Mucosa of descending colon (tissue), 3 donors: ENCODE measurements at places on chromosomes 11 and 22.
A peak's percentile ranks its signal among the peaks of the same experiment; 100 is the strongest.

DNA sequence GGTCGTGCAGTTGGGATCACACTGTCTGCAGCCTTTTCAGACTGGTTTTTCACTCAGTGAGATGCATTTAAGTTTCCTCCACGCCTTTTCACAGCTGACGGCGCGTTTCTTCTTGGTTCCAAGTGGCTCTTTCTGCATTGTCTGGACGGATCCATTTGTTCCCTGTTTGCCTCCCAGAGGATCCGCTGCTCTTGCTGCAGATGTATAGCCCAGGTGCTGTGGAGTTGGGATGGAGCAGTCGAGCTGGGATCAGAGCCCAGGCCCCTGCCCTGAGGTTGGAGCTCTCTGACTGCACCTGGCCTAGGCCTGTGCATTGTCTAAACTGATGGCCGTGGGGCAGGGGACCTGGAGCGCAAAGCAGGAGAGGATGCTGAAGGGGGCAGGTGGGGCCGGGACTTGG lies 51.6 kb downstream of the PARVB start:
- no peak for DNase-seq

DNA sequence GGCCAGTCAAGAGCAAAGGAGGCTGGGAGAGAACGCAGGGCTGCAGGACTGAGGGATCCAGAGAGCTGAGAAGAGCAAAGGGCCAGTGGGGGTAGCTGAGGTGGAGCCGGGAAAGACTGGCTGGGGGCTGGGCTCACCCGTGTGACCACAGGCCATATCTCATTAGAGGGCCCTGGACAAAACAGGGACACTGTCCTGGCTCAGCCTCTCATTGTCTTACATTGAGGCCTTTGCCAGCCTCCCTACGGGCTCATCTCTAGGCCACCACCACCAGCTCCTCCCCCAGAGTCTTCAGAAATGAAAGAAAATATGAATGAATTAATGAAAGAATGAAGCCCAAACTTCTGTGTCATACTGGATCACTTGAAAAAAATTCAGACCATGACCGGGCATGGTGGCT lies 9.2 kb downstream of the RAB36 start:
- DNase-seq, result no peak

- DNase-seq, result no peak
Observed at GRCh38 chr11:19168090-19168489, 33.7 kb downstream of the CSRP3 start.

- DNase-seq, result peak; percentile 48
Observed at GRCh38 chr11:8814209-8814922, 96.6 kb upstream of the AKIP1 start.

GRCh38 chr11:119085437-119085847 lies 761 bp downstream of the HMBS start:
- no peak for DNase-seq

- no peak for DNase-seq
Observed at GRCh38 chr22:41822317-41823057, 10.4 kb upstream of the SREBF2 start.

DNA sequence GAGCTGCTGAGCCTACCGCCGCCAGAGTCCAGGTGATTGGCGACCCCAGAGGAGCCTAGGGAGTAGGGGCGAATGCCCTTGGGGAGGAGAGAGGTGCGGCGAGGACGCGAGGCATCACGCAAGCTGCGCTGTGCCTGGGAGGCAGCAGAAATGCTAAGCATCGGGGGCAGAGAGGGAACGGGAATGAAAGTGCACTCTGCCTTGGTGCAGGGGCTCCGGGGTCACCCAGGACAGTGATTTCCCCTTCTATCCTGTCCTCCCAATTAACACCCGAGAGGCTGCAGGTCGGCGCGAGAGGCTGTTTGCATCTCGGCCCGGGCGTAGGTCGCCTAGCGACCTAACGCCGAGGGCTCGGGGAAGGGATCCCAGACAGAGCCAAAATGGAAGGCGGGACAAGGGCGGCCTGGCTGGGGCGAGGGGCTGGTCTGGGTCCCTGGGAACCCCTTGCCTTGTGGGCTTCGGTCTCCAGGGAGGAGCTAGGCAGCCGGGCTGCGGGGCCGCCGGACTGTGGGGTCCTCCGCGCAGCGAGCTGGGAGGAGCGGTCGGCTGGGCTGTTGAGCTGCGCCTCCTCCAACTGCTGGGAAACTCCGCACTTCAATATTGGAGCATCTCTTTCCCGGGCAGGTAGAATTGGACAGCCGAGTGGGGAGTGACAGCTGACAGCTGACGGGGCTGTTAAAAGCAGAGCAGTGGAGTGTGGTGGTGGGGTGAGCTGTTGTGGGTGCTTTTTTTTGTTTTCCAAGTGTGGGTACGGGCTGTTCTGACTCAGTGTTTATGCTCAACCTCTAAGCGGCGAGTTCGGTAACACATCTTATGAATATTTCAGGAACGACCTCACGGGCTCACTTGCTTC lies 657 bp downstream of the ELMOD1 start:
- no peak for DNase-seq

- DNase-seq, result peak; percentile 34
Observed at GRCh38 chr11:33256031-33256812, 959 bp upstream of the HIPK3 start.

DNA sequence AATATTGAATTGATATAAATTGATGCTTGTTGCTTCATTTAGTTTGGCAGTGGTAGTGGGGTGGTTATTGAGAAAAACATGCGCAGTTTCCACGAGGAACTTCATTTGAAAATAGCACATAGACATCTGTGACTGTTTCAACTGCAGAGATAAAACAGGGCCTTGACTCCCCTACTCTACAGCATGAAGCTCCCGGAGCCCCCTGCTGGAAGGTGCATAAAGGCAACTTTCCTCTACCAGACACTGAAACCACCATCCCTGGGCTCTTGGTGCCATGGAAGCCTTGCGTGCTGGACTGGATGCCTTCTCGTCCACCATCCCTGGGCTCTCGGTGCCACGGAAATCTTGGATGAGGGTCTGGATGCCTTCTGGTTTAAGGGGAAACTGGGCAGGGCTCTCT lies 195.9 kb downstream of the CSNK2A3 start:
- DNase-seq, result peak; percentile 21

GRCh38 chr11:105906517-105906916 lies 115.5 kb downstream of the MSANTD4 start:
- DNase-seq, result no peak

DNA sequence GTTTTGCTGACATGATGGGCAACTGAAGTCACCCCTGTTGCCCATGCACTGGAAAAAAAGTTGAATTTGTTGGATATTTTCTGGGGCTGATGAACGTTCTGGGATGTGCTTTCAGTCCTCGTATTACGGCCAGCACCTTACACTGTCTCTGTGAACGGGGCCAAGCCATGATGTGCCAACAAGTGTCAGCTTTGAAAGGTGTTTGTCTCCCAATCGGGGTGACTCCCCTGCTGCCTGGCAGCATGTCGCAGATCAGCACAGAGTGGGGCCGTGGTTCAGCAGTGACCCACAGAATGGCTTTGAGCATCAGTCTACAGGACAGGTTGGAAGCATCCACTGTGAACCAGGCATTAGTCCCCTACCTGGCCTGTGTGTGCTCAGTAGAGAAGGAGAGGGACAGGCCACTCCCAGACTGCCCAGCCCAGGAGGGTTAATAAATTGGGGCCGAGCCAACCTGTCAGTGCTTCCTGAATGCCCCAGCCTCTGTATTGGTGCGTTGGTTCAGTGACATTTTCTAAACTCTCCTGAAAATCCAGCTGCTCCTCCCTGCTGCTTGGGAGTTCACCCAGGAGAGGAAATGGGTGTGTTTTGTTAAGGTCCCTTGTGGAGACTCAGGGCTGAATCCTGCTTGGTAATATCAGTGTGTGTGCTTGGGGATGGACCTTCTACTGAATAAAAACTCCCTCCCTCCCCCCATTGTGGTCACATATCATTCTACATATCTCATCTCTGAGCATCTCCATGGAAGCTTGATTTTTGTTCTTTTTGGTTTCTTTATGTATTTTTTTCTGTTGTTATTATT lies 50.7 kb upstream of the TTC12 start:
- DNase-seq, result no peak

DNA sequence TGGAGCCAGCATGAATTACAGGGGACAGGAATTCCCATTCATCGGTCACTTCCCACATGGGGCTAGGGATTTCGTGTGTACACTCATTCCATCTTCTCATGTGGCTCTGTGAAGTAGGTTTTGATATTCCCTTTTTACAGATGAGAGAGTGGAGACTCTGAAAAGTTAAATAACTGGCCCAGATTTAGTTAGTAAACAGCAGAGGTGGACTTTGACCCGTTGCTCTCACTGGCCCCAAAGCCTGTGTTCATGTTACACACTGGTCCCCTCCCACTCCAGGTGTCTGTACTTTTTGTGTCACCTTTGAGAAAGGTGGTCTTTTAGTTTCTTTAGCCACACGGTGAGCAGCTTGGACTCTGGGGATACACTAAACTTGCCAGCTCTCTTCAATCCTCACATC lies 108.5 kb downstream of the MICAL2 start:
- no peak for DNase-seq

DNA sequence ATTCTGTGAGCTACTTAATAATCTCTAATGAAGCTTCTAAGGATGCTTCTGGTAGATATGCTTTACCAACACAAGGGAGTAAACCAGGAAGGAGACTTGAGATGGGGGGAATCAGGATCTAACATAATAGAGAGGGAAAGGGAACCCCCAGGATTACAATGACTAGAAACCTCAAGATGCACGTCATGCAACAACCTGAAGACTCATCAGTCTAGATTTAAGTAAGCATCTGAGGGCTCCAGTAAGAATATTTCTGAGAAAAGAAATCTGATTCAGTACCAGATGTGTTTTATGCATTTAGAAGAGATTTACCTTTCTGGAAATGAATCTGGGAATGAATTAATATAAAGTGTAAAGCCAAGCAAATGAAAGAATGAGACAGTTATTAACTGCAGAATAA lies 15.2 kb downstream of the KDM4D start:
- no peak for DNase-seq

DNA sequence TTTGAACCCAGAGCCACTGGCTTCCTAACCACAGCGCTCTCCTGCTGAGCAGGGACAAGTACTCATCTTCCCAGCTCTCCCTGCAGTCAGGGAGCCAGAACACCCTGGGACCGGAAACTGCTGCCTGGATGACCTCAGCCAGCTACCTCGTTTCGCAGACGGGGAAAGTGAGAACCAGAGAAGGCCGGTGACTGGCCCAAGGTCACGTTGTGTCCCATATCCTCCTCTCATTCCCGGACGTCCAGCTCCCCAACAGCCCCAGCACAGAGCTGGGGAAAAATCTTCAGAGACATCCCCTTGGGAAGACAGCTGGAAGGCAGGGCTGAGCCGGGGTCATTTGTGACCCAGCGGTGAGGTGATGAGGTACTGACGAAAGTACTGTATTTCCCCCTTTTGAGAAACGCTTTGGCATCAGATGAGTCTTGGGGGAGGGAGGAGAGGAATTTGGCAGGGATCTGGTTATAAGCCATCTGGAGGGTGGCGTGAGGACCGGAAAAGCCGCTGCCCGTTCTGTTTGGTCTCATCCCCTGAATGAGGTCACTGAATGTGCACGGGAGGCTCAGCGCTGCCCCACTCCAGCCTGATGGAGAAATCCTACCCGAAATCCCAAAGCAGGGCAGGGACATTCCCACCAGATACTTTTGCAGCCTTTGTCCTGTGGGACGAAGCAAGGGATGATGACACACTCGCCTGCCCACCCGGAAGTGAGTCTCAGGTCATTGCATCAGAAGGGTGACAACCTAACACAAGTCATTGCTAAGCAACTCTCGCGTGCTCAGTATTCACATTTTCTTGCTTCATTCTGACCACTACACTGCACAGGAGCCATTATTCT lies 41.1 kb downstream of the LIF start:
- DNase-seq, result no peak

- DNase-seq, result no peak
Observed at GRCh38 chr22:40281717-40282116, 64.6 kb upstream of the ADSL start.

- no peak for DNase-seq
Observed at GRCh38 chr22:46256358-46256958, 6.4 kb upstream of the CDPF1 start.

- DNase-seq, result no peak
Observed at GRCh38 chr11:120431633-120432032, 79.9 kb upstream of the GRIK4 start.

DNA sequence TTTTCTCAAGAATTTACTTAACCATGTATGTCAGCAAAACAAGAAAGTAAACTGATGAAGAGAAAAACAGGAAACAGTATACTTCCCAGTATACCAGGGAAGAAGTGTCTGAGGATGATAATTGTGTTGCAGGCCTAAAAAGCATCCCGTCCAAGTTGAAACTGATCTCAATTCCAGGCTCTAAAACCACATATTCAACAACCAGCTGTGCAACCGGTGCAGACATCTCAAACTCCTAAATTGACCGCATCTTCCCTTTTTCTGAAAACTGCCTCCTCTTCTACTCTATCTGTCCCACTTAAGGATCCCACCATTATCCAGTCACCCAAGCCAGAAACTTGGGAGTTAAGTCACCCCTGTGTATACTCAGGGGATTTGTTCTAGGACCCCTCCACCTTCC lies 47.2 kb downstream of the CCDC83 start:
- no peak for DNase-seq

- DNase-seq, result no peak
Observed at GRCh38 chr11:38867338-38867737, 2269.3 kb upstream of the RAG2 start.

DNA sequence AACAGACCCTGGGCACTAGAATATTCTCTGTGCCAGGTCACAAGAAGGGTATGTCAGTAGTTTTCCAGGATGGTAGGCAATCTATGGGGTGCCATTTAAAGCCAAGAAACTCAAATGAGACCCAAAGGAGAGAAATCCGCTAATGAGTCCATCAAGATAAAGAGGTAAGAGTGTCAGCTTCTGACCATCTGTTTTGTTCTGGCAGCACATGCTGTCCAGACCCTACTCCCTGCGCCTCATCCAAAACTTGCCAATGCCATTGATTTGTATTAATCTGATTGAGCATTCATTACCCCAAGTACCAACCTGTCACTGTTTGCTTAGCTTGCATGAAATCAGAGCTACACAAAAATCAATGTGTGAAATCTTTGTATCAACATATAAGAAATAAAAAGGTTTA lies 229.0 kb downstream of the BLID start:
- no peak for DNase-seq

DNA sequence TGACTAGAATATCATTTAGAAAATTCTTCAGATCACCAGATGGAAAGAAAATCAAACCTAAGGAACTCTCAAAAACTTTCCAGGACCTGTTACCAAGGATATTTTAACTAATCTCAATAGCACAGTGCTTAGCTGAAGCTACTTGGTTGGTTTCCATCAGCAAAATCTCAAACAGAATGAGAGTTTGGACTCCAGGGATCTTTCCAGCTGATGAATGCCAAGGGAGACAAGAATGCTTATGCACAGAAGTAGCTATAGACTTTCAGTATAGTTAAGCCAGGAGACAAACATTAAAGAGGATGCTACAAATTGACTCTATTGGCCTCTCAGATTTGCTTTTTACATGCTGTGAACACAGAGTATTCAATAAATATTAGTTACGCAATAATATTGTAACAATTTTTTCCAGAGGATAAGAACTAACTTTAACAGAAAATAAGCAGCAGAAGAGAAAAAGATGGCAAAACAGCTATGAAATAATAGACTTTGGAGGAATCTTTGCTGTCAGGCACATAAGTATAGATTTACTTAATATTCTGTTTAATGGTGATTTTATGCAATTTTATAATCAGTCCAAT lies 331.4 kb downstream of the DLG2 start:
- DNase-seq, result no peak
